ENCODE measurements at places on chromosomes 3 and 15.

DNA sequence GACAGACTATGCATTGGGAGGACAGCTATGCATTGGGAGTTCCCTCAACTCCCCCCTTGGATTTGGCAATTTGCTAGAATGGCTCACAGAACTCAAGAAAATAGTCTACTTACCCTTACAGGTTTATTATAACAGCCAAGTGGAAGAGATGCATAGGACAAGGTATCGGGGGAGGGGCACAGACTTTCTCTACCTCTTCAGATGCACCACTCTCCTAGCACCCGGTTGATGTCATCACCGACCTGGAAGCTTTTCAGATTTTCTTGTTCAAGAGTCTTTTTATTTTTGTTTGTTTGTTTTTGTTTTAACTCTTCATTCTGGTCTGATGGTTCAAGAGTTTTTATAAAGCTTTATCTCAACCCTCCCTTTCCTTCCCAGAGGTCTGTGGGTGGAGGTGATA lies 20.7 kb upstream of the ADAMTS9 start:
- no peak for DNase-seq

DNA sequence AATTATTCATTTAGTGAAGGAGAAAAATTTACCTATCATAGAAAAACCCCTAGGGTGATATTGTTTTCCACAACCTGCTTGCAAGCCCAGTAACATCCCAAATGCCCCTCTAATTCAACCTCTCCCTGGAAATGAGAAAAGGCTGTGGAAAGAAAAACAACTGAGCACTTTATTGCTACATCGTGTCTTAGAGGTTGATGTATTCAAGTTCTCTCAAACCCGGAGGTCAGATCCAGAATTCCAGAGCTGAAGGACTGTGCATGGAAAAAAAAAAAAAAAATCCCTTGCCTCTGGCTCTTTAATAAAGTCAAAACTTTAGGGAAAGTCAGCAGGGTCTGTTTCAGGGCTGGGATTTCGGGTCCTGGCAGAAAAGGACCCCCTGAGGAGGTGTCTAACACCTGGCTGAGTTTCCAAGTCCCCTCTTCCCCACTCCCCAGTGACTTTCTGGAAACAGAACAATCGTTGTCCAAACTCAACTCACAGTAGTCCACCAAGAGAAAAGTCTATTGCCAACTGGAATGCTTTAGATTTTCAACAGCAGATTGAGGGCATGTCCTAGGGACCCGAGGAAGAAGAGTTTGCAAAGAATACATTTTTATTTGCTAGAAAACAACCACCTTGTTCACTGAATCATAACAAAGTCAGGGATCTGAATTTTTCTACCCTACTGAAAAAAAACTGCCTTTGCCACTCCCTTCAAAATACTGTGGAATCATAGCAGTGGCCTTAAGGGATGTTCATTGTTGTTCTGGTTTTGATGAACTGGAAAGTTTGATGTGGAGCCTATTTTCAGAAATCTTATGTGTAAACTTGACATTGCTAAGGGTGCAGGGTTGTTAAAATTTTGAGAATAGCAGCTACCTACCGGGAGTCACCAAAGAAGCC lies 207.5 kb upstream of the ADAMTS9 start:
- DNase-seq = no peak

DNA sequence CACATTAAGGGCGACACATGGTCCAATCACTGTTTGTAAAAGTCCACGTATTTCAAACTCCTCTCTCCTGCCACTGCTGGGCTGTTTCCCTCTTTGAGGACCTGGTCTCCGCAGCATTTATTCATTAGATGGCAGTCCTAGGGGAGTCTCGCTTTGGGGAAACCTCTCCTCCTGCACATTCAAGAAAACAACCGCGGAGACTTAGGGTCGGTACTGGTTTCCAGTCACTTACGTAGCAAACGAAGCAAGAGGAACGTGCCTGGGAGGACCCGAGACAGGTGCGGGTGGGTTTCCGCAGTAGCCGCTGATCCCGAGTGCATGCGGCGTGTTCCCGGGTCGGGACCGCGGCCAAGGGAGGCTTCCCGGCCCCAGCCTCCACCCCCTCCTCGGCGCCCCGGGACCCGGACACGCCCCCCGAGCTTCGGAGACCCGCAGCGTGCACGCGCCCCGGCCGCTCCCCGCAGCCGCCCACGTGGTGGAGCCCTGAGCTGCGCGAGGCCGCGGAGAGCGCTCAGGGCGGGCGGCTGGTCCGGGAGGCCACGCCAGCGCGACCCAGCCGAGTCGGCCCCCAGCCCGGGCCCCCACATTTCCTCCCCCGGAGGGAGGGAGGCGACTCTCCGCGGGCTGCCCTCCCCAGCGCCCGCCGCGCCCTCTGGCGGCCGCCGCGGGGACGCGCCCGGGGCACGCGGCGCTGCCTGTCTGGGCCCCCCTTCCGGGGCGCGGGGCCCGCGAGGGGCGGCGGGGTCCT lies 1.1 kb upstream of the IGF1R start:
- DNase-seq = peak; percentile 60

DNA sequence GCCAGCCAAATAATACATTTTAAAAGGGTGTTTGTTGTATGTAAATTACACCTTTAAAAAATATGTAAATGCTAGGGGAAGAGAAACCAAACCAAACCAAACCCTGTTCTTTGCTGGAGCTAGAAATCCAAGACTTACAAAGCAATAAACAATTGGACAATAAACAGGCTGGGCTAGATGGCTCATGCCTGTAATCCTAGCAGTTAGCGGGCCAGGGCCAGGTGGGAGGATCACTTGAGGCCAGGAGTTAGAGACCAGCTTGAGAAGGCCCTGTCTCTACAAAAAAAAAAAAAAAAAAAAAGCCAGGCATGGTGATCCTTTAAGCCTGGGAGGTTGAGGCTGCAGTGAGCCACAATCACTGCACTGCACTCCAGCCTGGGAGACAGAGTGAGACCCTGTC lies 12.5 kb downstream of the STOML1 start:
- no peak for DNase-seq

DNA sequence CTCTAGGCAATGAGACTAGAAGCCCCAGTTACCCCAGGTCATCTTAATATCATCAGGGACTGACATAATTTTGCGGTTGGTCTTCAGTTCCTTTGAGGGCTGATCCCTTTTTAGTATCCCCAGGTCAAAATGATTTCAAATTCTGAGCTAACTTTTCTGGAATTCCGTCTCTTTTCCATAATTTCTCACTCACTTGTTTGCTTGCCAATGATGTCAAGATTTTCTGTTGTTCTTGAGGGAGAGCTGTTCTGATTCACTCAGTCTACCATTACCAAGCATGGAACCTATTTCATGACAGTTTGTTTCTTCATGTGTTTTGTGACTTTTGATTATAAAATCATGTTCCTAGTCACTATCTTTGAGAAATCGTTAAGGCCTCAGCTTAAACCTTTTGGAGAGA lies 190.5 kb upstream of the LYSMD4 start:
- no peak for DNase-seq

- DNase-seq = no peak
Measured at GRCh38 chr15:93049914-93050578, 39.0 kb downstream of the RGMA start.

GRCh38 chr15:48466079-48466478 lies 134.8 kb downstream of the DUT start:
- no peak for DNase-seq

DNA sequence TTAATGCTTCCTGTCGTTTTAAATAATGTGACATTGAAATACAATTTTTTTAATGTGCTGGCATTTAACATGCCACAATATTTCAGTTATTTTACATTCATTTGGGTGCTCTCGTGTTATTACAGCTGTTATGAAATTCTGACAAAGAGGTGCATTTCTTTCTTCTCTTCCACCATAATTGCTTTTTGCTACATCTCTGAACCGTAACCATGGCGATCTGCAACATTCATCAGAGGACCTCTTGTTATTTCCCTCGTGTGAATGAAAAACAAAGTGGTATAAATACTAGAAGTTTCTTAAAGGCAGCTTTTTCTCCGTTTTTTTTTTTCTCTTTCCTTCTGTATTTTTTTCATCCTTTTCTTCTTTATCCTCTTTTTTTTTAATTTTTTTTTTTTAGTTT lies 316.4 kb downstream of the MCTP2 start:
- no peak for DNase-seq

DNA sequence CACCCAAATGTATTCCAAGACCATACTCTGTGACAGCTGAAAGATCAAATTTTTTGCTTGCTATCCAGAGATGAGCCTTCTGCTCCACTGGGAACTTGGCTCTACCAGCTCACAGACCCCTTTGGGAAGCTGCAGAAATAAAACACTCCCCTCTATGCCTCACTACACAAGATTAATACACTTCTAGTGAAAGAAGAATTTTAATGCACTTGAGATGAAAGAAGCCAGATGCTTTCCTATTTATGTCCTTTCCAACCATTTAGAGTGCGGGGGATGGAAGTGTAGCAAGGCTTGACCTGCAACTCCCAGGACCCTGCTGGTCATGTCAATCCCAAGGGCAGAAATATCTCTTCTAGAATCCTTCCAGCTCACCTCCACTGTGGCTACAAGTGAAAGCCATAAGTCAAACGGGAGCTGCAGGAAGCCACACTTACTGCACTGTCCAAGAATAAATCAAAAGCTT lies 34.7 kb downstream of the ANXA2 start:
- no peak for DNase-seq

GRCh38 chr15:39658740-39659139 lies 77.9 kb downstream of the THBS1 start:
- DNase-seq = no peak

- DNase-seq = peak; percentile 37
Measured at GRCh38 chr15:67331676-67332075, 77.1 kb downstream of the IQCH start.

DNA sequence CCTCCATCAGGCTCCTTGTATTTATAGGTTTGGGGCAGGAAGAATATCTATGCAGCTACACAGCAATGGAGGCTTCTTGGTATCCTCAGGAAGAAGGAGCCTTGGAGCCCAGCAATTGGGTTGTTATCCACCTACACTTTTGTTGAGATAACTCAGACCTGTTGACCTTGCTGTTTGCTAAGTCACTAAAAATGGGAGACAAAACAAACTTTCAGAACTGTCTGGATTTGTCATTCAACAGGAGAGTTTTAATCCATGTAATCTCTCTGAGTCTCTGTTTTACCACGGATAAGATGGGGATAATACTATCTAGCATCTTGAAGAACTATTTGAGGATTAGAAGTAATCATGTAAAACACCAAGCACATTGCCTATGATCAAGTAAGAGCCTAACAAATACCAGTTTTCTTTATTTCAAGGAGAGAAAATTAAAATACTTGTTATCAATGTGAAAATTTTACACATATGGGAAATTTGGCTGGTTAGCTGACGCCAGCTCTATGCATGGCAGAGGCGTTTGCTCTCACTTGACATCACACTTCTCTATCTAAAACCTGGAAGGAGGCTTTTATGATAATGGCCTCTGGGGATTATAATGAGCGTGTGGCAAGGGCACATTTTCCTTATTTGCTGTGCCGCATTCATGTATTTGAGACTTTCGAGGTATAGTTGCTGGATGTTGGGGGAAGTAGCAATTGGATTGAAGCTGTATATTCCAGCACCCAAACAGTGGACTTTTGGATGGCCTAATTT lies 215.6 kb downstream of the PDCD6IP start:
- no peak for DNase-seq

GRCh38 chr15:74007820-74008371 lies 13.4 kb downstream of the PML start:
- no peak for DNase-seq

- DNase-seq = no peak
Measured at GRCh38 chr15:79601405-79602086, 169.4 kb downstream of the MINAR1 start.

- DNase-seq = no peak
Measured at GRCh38 chr15:96285729-96286254, 44.7 kb upstream of the NR2F2 start.

DNA sequence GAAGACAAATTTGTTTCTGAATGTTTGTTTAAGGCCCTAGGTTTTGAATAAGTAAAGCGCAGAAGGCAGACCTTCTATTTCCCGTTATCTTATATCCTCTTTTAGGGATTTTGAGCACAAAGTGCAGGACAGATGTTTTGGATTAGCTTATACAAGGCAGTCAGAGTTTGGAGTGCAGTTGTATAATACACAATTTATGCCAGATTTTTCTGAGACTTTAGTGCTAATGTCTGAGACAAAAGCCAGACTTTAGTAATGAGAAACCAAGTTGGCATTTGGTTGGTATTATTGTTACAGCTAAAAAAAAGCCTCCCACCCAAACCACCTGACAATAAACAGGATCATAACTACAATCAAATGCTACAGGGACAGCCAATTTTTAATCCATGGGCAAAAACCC lies 309.9 kb upstream of the SATB1 start:
- no peak for DNase-seq

- peak; percentile 5 for DNase-seq
Measured at GRCh38 chr3:175941352-175941751, 1082.2 kb downstream of the NAALADL2 start.

GRCh38 chr3:50708620-50709019 lies 33.9 kb downstream of the DOCK3 start:
- no peak for DNase-seq

DNA sequence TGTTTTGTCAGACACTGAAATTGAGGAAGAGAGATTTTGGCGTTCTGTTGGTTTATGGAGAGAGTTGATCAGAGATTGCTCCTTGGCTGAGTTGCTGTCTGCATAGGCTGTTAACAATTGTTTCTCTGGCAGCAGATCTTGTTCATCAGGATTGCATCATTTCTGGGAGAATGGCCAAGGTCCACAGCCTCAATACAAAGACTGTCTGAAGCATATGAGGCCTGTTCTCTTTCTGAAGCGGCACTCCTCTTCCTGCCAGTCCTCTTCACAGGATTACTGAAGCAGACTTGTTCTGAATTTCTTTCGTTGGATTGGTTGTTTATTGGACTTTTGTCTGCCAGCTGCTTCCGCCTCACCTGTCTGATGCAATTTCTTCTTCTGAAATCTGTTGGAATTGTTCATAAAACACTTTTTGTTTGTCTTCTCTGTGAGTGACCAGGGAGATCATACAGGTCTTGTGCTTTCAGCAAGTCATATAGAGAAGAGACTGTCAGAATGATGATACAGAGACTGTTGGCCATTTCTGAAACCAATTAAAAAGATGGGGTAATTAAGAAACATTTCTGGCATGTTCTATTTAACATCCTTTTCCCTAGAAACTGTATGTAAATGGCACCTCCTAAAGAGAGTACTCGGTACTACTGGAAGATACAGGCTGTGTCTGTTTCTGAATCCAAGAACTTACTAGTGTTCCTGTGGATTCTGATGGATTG lies 25.5 kb downstream of the SETD5 start:
- DNase-seq = peak; percentile 65

DNA sequence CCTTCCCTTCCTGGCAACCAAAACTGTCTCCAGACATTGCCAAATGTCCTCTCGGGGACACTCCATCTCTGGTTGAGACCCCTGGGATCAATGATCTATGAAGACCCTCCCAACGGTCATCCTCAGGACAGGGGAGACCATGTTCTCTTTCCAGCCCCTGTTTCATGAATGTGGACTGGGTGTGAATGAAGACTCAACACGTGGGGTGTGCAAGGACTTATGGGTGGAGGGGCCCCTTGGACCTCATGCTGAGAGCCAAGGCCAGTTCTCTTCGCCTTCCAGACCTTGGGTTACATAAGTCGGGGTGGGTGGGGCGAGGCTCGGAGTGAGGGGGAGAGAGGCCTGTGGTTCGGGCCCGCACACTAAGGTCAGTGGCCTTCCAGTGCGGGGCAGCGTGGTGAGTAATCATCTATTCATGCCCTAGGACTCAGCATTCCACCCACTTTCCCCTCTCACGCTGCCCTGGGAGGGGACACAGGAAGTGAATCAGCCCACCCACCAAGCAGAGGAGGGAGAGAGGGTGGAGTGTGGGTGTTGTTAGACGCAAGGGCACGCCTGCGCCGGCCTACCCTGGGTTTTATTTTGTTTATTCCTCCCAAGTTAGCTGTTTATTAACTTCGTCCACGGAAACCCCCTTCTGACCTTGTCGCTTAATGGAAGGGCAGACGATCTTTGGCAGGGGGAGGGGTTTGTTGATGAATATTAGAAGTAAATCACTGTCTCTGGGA lies 6.7 kb downstream of the PAQR5 start:
- DNase-seq = peak; percentile 94

- no peak for DNase-seq
Measured at GRCh38 chr3:42266085-42266484, at the start of gene CCK. Gene CCK, minus strand, starts transcription at chr3:42266185. Its CDS starts 2,555 bp downstream, at chr3:42263630.
